ENCODE measurements at places on chromosomes 4 and X.
A peak's percentile ranks its signal among the peaks of the same experiment; 100 is the strongest.

DNA sequence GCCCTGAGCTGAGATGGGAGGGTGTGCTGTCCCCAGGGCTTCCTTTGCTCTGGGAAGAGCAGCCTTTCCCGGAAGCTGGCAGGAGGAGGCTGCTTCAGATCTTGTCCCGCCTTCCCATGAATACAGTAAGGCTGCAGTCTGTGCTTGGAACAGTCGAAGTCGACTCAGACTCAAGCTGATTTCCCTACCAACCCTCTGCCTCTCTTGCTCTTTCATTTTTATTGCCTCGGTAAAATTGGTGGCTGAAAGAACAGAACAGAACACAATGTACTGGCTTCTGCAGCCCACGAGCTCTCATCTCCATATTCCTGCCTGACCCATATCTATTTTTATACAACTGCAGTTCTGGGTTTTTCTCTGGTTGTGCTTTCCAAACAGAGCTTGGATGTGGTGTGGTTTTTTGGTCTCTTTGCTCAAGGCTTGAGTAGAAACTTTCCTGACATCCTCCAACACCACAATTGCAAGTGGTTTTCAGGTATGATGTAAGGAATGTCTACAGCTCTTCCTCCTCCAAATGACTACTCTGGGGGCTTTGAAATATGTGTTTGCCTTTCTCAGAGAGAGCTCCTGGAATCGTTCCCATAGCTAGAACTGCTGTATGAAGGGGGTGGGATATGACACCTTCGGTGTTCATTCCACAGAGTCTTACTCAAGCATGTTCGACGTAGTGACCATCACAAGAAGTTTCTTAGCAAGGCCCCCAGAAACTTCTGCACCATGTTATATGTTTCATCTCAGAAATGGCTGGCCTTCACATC lies 61.3 kb downstream of the ENPP6 start:
- no peak overlapping the region for H3K27ac ChIP-seq
- no peak overlapping the region for H3K4me3 ChIP-seq
- no peaks in the 10 kb centered on the region for H3K27me3 ChIP-seq
- H3K4me1 ChIP-seq = no peaks in the 10 kb centered on the region
- H3K36me3 ChIP-seq = no peaks in the 10 kb centered on the region

DNA sequence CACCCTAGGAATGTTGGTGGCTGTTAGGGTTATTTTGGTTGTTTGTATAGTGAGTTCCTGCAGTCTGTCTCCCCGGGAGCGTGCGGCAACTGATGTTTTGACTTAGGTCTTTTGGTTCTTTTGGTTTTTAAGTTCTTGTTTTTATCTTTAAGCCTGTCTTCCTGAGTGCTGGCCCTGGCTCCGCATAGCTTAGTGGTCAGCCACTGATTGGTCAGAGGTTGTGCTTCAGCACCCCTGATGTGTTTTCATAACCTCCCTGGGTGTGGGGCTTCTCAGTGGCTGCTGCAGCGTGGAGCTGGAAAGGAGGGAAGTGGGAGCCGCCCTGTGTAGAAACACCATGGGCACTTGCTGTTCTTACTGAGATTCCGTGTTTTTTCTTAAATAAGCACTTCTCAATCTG lies 5.1 kb downstream of the PIGG start:
- no peak overlapping the region for H3K27ac ChIP-seq
- H3K36me3 ChIP-seq = peaks cover 31% of the 10 kb centered on the region
- H3K4me3 ChIP-seq = no peak overlapping the region
- H3K27me3 ChIP-seq = no peaks in the 10 kb centered on the region
- H3K4me1 ChIP-seq = peaks cover 14% of the 10 kb centered on the region

DNA sequence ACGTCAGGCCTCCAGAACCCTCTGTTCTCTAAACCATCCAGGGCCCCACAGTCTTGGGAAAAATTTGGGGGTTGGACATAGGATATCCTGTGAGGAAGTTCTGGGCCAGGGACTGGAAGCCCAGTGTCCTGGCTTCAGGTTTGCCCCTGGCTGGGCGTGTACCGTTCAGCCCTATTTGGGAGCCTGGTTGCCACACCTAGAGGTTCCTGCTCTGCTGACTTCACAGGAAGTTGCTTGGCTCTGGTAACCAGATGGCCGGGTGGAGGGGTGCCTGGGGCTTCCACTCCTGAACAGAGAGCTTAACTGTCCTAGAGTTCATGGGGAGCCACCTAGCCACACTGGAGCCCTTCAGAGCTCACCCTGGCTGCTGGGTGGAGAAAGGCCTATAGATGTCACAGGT lies 1.1 kb downstream of the TAFAZZIN start:
- peak overlapping the region; percentile 60 for H3K4me3 ChIP-seq
- H3K36me3 ChIP-seq = no peaks in the 10 kb centered on the region
- H3K4me1 ChIP-seq = peaks cover 17% of the 10 kb centered on the region
- DNase-seq = no peak
- H3K27me3 ChIP-seq = no peaks in the 10 kb centered on the region
- H3K27ac ChIP-seq = peak overlapping the region; percentile 39

DNA sequence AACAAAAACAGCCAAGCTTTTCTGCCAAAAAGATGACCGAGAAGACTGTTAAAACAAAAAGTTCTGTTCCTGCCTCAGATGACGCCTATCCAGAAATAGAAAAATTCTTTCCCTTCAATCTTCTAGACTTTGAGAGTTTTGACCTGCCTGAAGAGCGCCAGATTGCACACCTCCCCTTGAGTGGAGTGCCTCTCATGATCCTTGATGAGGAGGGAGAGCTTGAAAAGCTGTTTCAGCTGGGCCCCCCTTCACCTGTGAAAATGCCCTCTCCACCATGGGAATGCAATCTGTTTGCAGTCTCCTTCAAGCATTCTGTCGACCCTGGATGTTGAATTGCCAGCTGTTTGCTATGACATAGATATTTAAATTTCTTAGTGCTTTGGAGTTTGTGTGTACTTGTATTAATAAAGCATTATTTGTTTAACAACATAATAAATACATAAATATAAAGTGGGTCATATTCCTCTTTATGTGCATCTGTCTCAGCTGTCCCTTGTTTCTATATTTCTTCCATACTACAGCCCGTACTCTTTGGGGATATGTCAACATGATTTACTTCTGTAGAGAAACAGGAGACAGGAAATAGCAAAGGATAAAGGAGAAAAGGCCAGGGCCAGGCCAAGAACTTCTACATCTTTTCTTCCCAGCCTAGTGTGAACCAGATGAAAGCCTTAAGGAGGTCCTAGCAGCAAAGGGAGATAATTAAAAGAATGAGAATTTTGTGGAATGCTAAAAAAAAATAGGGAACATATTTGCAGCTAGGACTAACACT lies 667 bp downstream of the PTTG2 start:
- no peaks in the 10 kb centered on the region for H3K27me3 ChIP-seq
- H3K4me1 ChIP-seq = no peaks in the 10 kb centered on the region
- H3K4me3 ChIP-seq = no peak overlapping the region
- no peak for DNase-seq

- no peak overlapping the region for H3K27ac ChIP-seq
- no peak overlapping the region for H3K4me3 ChIP-seq
These were observed 178.6 kb upstream of the MAMLD1 start for GRCh38 chrX:150184491-150184890.

GRCh38 chr4:101862595-101862994 lies 72.1 kb downstream of the BANK1 start:
- H3K27ac ChIP-seq = no peak overlapping the region
- no peaks in the 10 kb centered on the region for H3K36me3 ChIP-seq
- H3K4me3 ChIP-seq = no peak overlapping the region
- DNase-seq = no peak

GRCh38 chr4:68589790-68590189 lies 13.7 kb upstream of the UGT2B17 start:
- no peak overlapping the region for H3K4me3 ChIP-seq
- H3K27ac ChIP-seq = no peak overlapping the region
- peaks cover 13% of the 10 kb centered on the region for H3K4me1 ChIP-seq
- H3K27me3 ChIP-seq = no peaks in the 10 kb centered on the region

GRCh38 chrX:122517786-122518185 lies 666.3 kb upstream of the GRIA3 start:
- no peaks in the 10 kb centered on the region for H3K4me1 ChIP-seq
- H3K27ac ChIP-seq = no peak overlapping the region
- no peak overlapping the region for H3K4me3 ChIP-seq
- no peak for DNase-seq
- H3K27me3 ChIP-seq = no peaks in the 10 kb centered on the region

DNA sequence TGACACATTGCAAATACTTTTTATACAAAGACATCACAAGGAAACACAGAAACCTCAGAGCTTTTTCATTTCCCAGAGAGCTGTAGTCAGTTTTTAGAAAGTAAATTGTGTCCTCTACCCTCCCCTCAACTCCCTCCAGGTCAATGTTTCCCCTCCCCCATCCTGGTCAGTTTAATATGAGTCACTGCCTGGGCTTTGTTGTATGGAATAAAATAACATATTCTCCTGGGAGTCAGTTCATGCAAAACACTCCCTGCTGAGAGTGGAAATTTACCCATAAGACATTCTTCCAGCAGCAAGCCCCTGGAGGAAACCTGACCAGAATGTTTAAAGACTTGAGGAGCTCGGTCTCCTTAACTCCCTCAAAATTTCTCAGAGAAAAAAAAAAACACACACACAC lies 270.1 kb upstream of the LDB2 start:
- H3K4me3 ChIP-seq = no peak overlapping the region
- H3K27ac ChIP-seq = no peak overlapping the region
- H3K36me3 ChIP-seq = no peaks in the 10 kb centered on the region
- no peaks in the 10 kb centered on the region for H3K4me1 ChIP-seq
- H3K27me3 ChIP-seq = no peaks in the 10 kb centered on the region
- no peak for DNase-seq

GRCh38 chr4:188295899-188296298 lies 156.7 kb downstream of the TRIML1 start:
- no peaks in the 10 kb centered on the region for H3K4me1 ChIP-seq
- H3K36me3 ChIP-seq = no peaks in the 10 kb centered on the region
- no peak overlapping the region for H3K4me3 ChIP-seq
- no peak for DNase-seq
- H3K27ac ChIP-seq = no peak overlapping the region
- no peaks in the 10 kb centered on the region for H3K27me3 ChIP-seq

DNA sequence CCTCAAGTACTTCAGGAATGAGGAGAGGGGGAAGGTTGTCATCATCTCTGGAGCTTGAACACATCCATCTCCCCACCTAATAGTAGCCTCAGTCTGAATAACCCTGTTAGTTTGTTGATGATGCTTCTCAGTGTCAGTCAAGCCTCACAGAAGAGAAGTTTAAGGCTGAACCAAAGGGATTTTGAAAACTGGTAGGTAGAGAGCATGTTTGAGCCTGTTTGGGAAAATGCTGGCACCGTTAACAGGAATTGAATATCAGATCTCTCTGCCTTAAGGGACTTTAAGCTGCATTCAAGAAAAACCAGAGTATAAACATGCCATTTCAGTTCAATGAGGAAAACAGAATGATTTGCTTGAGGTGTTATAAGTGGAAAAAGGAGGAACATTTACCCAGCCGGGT lies 73.1 kb downstream of the MAPK10 start:
- DNase-seq = peak; percentile 2
- H3K27me3 ChIP-seq = no peaks in the 10 kb centered on the region
- no peak overlapping the region for H3K4me3 ChIP-seq
- H3K27ac ChIP-seq = no peak overlapping the region

- no peaks in the 10 kb centered on the region for H3K4me1 ChIP-seq
- no peaks in the 10 kb centered on the region for H3K36me3 ChIP-seq
- H3K27ac ChIP-seq = no peak overlapping the region
These were observed 768 bp upstream of the CDKL5 start for GRCh38 chrX:18424482-18425198.

- no peaks in the 10 kb centered on the region for H3K4me1 ChIP-seq
- no peak for DNase-seq
- no peak overlapping the region for H3K4me3 ChIP-seq
- H3K36me3 ChIP-seq = no peaks in the 10 kb centered on the region
- H3K27ac ChIP-seq = no peak overlapping the region
- H3K27me3 ChIP-seq = no peaks in the 10 kb centered on the region
These were observed 139.7 kb downstream of the MAPK10 start for GRCh38 chr4:86220121-86220520.

DNA sequence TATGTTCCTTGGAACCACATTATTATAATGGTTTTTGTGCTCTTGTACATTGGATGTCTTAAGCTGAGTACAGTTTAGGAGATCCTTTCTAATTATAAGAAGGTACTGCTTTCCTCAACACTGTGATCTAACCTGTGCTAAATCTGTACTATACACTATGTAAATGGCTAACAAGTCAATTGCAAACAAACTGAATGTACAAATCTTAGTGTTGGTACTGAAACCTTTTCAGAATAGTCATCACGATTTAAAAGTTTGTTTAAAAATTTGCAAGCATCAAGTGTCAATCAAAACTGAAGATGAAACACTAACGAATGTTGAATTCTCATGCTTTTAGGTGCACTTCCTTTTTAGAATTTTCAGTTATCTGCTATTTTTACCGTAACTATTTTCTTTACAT lies 2090.4 kb upstream of the TENM3 start:
- H3K4me1 ChIP-seq = no peaks in the 10 kb centered on the region
- H3K4me3 ChIP-seq = no peak overlapping the region
- no peaks in the 10 kb centered on the region for H3K36me3 ChIP-seq
- no peaks in the 10 kb centered on the region for H3K27me3 ChIP-seq
- no peak overlapping the region for H3K27ac ChIP-seq
- no peak for DNase-seq

GRCh38 chr4:20840648-20841190 lies 140.5 kb downstream of the PACRGL start:
- H3K27ac ChIP-seq = no peak overlapping the region
- H3K36me3 ChIP-seq = no peaks in the 10 kb centered on the region
- no peak for DNase-seq
- no peaks in the 10 kb centered on the region for H3K27me3 ChIP-seq
- no peak overlapping the region for H3K4me3 ChIP-seq

- no peak overlapping the region for H3K27ac ChIP-seq
- no peak overlapping the region for H3K4me3 ChIP-seq
- H3K36me3 ChIP-seq = no peaks in the 10 kb centered on the region
- no peak for DNase-seq
These were observed 2.4 kb downstream of the TFDP3 start for GRCh38 chrX:133215747-133216146.

DNA sequence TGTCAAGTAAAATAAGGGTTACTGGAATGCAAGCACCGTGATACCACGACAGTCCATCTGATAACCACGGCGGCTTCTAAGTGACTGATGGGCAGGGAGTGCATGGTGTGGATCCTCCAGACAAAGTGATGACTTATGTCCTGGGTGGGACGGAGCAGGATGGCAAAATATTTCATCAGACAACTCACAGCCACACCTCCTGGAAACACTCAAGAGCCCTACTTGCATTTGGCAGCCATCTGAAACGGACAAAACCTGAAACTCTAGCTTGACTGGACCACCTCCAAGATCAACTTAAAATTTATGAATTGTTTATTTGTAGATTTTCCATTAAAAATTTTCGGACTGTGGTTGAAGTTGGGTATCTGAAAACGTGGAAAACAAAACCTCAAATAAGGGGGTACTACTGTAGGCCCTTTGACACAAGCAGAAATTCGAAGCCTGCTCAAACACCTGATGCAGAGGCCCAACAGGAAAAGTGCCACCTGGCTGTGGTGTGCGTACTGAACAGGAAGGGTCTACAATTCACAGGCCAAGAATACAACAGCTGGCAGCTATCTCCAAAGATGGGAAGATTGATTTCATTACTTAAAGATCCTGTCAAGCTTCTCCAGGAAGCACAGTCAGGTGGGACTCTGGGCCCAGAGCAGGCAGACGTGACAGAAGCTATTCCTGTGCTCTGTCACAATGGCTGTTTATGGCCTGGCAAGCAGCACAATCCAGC lies 26.0 kb downstream of the LRIT3 start:
- peak overlapping the region; percentile 10 for H3K27ac ChIP-seq
- no peak for DNase-seq
- H3K36me3 ChIP-seq = no peaks in the 10 kb centered on the region
- no peaks in the 10 kb centered on the region for H3K27me3 ChIP-seq

GRCh38 chrX:74179499-74179898 lies 124.5 kb upstream of the ZCCHC13 start:
- H3K4me1 ChIP-seq = no peaks in the 10 kb centered on the region
- H3K27me3 ChIP-seq = no peaks in the 10 kb centered on the region
- no peak for DNase-seq
- no peak overlapping the region for H3K27ac ChIP-seq
- H3K36me3 ChIP-seq = no peaks in the 10 kb centered on the region
